ENCODE measurements at places on chromosomes 6 and 20. TPM values are rescaled to one million over a fixed set of nuclear protein-coding genes. Genes with fewer than 3 reads are reported as not detected.

Gene FNDC1
- 0.64 TPM for total RNA-seq

DNA sequence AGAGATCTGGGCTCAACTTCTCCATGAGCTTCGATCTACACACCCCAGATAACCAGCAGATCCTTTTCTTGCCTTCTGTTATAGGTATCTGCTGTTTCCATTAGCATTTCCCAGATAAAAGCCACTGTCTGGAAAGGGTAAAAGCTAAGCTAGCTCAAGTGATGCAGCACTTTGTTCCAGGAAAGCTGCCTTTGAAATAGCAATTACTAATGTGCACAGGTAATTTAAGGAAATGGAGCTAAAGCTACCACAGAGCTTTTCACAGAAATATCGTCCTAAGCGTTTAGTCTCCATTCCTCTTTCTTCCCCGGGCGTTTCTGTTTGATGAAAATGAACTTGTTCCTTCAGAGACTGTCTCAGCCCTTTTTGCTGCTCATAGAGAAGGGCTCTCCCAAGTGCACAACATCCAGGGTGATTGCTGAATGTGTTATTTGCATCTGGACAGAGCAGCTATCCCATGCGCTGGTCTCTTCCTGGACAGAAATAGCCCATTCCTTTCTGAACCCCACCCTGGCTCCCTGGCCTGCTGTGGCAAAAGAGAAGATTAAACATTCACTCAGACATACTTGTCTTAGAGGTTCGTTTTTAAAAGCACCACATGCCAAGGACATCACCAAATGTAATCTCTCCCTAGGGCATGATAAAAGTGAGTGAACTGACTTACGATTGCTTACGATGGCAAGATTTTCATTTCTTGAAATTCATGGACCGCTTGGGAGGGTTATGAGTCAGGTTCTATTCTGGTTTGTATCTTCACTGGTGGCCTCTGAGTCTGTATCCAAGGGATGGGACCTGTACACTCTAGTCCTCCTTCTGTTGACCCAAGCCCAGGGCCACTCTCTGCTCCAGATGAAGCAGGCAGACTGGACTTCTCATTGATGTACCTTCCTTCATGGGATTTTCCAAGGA, 429.1 kb upstream of the CDH4 start:
- DNase-seq, result no peak
- H3K4me1 ChIP-seq, result no peaks in the 10 kb centered on the region
- H3K27me3 ChIP-seq, result no peaks in the 10 kb centered on the region
- H3K4me3 ChIP-seq, result no peak overlapping the region
- no peak overlapping the region for H3K27ac ChIP-seq
- H3K36me3 ChIP-seq, result no peaks in the 10 kb centered on the region

GRCh38 chr6:97437087-97437486, 154.1 kb upstream of the MMS22L start:
- H3K4me3 ChIP-seq, result no peak overlapping the region
- H3K36me3 ChIP-seq, result no peaks in the 10 kb centered on the region
- DNase-seq, result no peak
- H3K4me1 ChIP-seq, result peaks cover 2% of the 10 kb centered on the region
- H3K27ac ChIP-seq, result no peak overlapping the region

DNA sequence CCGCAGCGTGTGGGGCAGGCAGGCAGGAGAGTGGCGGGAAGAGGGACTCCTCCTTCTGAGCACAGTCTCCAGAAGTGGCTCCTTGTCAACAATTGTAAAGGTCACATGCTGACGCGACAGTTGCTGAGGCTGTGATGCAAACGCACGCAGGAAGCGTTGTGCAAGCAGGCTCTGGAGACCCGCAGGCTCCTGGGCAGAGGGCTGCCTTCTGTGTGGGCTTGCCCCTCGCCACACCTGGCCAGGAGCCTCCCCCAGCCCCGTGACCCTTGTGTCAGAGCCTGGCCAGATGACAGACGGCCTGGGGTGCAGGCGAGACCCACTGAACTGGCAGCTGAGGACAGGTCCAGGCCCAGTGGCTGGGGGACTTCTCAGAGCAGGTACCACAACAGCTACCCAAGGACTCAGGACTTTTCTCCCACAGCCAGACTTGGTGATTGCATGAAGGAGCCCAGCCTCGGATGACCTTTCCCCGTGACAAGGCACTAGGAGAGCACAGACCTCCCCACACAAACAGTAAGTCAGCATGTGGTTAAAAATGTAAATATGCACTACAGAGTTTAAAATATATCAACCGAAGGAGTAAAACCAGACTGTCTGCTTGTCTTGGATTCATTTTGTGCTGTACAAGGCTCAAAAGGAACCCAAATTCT, 222.1 kb upstream of the RREB1 start:
- no peak overlapping the region for H3K27ac ChIP-seq
- no peak for DNase-seq
- no peaks in the 10 kb centered on the region for H3K36me3 ChIP-seq
- H3K4me3 ChIP-seq, result no peak overlapping the region

DNA sequence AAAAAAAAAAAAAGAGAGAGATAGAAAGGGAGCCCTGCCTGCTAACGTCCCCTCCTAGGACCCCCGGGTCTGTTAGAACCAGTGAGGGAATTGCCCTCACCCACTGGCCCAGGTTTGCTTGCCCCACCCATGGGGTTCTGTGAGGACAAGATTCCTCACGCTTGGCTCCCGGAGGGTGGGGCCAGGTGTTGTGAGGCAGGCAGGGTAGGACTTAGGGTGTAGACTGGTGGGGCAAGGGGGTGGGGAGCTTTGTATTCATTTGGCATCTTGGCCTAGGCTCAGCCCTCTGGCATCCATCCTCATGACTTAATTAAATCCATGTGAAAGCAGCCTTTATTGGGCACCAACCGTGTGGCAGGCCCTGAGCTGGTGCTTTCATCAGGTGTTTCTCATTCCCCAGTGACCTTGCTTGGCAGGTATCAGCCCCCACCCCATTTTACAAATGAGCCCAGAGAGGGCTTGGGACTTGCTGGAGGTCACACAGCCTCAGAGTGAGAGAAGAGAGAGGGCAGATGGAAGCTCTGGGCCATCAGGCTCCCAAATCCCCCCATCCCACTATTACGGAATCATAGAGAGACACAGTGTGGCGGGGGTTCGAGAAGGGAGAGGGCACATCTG, 19.0 kb downstream of the RAB44 start:
- DNase-seq, result no peak
- no peak overlapping the region for H3K27ac ChIP-seq
- H3K4me3 ChIP-seq, result no peak overlapping the region
- H3K27me3 ChIP-seq, result no peaks in the 10 kb centered on the region
- H3K36me3 ChIP-seq, result no peaks in the 10 kb centered on the region
- peaks cover 5% of the 10 kb centered on the region for H3K4me1 ChIP-seq

Gene KIAA0408
- 0.27 TPM for total RNA-seq

Gene NHSL1
- 19.0 TPM for total RNA-seq

GRCh38 chr6:118625833-118626232, 25.6 kb downstream of the CEP85L start:
- H3K27me3 ChIP-seq, result no peaks in the 10 kb centered on the region
- H3K4me3 ChIP-seq, result no peak overlapping the region
- DNase-seq, result no peak

DNA sequence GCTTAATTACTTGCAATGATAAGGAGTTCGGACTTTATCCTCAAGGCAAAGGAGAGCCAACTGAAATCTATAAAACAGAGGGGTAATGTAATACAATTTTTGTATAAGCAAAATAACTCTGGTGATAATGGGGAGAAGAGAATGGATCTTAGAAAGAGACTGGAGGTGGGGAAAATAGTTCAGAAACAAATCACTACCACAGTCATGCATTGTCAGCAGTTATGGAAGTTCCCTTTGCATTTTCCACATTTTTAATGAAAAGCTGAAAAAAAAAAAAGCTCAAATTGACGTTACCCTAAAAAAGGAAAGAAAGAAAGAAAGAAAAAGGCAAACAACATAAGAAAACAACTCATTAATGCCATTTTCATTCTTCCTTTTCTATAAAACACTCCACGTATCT, 337.6 kb upstream of the HSF2 start:
- no peak for DNase-seq
- H3K4me3 ChIP-seq, result no peak overlapping the region
- no peak overlapping the region for H3K27ac ChIP-seq
- H3K36me3 ChIP-seq, result no peaks in the 10 kb centered on the region
- peaks cover 10% of the 10 kb centered on the region for H3K4me1 ChIP-seq

Gene LTA
- total RNA-seq, result not detected

DNA sequence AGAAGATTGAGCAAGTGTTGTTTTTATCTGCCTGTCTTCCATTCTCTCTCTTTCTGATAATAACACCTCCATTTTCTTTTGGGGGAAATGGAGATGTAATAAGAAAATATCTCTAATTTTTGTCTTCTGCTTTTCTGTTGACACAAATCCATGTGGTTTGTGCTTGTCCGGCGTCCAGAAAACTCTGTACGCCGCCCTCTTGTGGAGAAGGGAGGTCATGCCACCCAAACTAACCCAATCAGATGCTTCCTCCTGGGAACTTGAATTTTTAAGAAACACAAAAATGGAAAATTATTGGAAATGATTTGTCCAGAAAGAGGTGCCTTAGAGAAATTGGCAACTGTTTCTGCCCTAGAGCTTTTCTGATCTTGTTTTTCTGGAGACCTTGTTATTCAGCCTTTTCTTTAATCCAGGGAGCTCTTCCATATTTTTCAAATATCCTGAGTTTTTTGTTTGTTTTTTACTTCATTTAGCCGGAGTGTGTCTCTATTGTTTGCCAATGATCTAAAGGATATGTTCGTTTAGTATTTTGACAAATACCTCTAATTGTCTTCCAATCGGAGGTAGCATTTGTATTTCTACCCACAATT, 17.8 kb upstream of the FNDC1 start:
- no peak overlapping the region for H3K4me3 ChIP-seq
- no peak overlapping the region for H3K27ac ChIP-seq
- no peaks in the 10 kb centered on the region for H3K4me1 ChIP-seq
- H3K27me3 ChIP-seq, result peaks cover 41% of the 10 kb centered on the region
- no peak for DNase-seq

DNA sequence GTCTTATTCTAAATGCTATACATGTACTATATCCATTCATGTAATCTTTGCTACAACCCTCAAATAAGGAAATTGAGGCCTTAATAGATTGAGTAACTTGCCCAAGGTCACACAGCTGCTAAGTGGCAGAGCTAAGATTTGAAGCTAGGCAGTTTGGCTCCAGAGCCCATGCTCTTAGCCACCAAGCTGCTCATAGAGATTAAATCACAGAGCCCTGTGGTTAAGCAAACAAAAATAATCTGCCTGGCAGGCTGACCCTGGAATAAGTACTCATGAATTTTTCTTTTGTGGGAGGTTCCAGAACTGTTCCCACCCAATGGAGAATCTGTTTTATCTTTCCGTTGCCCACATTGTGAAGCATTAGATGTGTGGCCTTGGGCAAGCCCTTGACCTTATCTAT, 7.4 kb downstream of the AAR2 start:
- H3K27ac ChIP-seq, result no peak overlapping the region
- peaks cover 31% of the 10 kb centered on the region for H3K36me3 ChIP-seq
- peaks cover 4% of the 10 kb centered on the region for H3K4me1 ChIP-seq
- no peaks in the 10 kb centered on the region for H3K27me3 ChIP-seq
- no peak for DNase-seq

DNA sequence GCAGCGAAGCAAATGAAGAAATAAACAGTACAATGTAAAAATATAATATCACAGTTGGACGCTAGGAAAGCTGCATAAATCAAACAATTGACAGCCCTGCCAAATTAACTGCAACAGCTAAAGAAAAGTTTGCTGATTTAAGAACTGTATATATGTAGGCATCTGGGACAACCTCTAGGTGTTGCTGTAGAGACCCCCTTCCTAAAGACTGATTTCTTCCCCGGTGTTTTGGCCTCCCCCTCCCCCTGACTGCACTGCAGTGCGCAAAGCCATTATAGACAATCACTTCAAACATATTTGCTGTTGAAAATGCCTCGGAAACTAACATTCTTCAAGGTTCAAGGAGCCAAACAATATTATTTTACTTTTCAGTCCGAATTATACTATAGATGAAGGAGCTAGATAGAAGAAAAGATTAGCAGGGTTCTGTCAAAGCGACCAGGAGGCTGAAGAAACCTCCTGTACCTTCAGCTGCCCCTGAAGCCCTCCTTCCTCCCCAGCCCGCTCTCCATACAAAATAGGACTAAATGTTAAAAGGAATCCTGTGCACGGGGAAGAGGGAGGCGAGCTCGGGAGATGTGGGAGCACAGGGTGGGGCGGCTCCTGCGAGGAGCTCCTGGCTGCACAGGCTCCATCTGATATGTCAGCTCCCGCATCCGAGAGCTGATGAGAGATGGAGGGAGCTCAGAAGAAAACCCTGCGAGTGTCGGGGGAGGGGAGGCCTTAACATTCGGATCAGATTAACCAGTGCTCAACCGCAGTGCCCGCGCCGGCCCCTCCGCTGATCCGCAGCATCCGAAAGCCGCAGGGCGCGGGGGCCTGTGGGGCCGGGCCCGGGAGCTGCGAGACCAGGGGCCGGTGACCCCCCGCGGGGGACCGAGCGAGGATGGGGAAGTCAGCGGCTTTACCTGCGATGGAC, 822 bp downstream of the ELOVL4 start:
- no peak for DNase-seq
- peaks cover 31% of the 10 kb centered on the region for H3K27me3 ChIP-seq
- H3K4me3 ChIP-seq, result peak overlapping the region; percentile 90
- no peaks in the 10 kb centered on the region for H3K36me3 ChIP-seq
- peaks cover 17% of the 10 kb centered on the region for H3K4me1 ChIP-seq

DNA sequence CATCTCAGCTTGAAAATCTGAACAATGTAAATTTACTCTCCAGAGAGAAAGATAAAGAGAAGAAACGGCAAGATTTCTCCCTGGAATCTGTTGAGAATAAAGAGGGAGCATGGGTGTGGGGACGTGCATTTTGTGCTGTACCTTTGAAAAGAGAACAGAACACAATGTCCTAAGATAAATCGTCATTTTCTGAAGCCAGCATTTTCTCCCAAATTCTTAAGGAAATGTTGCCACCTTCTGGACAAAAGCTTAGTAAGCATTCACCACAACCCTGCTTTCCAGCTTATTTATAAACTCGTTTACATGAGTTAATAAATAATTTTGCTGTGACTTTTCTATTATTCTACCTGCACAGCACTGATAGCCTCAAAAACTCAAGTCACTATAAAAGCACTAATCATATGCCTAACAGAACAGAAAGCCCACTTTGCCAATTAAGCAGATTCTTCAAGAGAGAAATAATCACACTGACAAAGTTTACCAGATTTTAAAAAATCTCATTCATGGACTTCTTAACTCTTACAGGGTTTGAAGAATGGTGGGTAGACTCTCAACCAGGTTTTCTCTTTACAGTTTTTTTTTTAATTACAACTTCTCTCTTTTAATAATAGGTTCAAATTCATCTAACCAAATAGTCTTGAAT, 155.8 kb downstream of the MBOAT1 start:
- no peak overlapping the region for H3K27ac ChIP-seq
- no peak overlapping the region for H3K4me3 ChIP-seq

Measured in osteocyte (in vitro differentiated cells).